ENCODE measurements at places on chromosomes 11 and 22.

GRCh38 chr11:76501526-76502202, 56.8 kb downstream of the EMSY start:
- no peak for DNase-seq

DNA sequence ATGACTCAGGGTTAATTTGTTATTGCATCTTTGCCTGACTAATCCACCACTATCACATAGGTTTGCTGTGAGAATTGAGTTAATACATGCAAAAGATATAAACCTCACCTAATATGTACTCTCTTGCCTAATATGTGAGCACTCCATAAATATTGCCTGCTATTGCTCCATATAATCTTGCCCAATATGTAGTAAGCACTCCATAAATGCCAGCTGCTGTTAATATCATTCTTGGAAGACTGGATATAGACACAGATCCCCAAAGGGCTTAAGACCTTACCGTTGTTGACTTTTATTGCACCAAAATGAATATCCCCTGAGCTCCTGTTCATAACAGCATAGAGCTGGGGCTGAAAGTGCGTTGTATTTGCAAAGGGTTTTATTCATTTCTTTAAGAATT, 27.0 kb upstream of the LRRC55 start:
- DNase-seq: no peak

GRCh38 chr11:8834379-8834778, 76.6 kb upstream of the AKIP1 start:
- no peak for DNase-seq

GRCh38 chr11:109275931-109276330, 146.1 kb upstream of the C11orf87 start:
- no peak for DNase-seq

GRCh38 chr11:64764040-64764611, 4.4 kb upstream of the PYGM start:
- DNase-seq: peak; percentile 59

- no peak for DNase-seq
These were observed 104.5 kb upstream of the GRAMD1B start for GRCh38 chr11:123325533-123325932.

GRCh38 chr11:36330411-36330810, 34.3 kb downstream of the PRR5L start:
- no peak for DNase-seq

- DNase-seq: no peak
These were observed 695.3 kb downstream of the KCNA4 start for GRCh38 chr11:29321293-29322132.

DNA sequence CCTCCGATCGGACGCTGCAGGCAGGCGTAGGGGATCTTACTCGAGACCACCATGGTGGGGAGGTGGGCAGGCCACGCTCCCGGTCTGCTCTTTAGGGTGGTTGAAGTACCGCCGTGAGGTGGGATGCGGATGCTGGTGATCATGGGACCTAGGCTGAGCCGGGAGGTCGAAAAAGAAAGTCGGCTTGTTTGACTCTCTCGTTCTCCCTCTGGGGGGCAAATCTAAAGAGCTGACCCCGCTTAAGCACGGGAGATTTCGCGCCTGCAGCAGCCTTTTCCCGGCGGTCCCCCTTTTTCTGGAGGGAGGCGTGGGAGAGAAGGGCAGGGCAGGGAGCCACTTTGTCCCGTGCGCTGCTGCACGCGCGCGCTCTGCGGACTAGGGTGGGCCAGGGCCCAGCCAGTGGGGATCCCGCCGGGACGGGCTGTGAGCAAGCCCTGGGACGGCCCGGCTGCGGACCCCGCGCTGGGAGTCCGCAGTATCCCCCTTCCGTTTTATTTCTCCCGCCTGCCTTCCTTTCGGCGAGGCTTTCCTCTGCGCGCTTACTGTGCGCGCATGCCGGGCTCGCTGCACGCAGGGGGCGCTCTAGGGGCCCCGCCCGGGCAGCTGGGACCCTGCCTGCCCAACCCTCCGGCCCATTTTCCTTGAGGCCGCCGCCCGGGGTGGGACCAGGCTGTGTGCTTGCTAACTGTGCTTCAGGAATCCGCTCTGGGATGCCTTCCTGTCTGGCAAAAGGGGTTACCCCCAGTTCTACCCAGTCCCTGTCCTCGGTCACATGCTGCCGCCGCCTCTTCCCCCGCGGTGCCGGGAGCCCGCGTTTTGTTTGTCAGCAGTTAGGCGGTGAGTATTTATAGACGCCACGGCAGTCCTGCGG, 81.0 kb downstream of the PRR5L start:
- DNase-seq: no peak

DNA sequence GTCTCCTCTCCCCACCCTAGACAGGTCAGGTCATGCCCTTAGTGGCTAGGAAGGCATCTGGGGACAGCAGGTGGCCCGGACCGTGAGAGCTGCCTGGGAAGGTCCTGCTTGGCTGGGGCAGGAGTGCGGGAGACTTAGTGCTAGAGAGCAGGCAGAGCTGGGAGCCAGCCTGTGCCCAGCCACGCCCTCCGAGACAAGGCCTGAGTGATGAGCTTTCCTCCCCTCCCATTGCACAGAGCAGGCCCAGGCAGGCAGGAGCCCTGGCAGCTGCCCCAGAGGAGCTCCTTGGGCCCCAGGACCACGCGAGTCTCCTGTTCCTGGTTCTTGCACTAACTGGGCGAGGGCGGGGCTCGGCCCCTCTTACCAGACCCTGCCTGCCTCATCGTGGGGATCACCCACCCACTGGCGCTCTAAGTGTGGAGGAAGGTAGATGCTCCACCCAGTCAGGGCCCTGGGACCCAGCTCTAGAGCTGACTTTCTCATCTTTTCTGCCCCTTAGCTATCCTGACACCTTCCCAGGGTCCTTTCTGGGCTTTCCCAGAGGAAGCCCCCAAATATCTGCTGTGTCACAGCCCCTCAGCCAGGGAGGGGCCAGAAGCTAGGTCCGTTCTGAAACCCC, 44.9 kb downstream of the MACROD1 start:
- no peak for DNase-seq

DNA sequence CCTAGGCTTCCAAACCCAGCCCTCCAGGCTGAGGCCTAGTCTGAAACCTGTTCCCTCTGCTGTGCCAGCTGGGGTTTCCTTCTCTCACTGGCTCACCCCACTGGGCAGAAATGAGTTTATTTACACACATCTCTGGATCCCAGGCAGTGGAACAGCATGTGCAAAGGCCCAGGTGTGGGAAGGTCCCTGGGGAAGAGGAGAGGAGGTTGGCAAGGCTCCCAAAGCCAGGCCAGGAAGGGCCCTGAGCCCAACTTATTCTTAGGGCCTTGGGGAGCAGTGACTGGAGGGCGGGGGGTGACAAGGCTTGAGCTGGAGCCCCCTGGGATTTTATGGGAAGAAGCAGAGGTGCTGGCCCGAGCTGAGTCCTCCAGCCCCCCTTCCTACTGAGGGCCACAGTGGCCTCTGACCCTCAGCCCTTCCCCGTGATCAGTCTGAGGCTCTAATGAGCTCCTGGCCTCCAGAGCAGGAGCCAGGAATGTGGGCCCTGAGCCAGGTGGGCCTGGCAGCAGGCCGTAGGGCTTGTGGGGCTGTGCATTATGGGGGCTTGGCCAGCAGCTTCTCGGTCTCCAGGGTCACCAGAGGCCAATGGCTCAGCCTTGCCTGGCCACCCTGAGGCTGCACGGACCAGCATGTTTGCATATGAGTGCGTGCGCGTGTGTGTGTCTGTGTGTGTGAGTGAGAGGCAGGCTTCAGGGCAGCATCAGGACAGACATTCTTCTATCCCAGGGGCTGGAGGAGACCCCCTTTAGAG, 2.9 kb downstream of the MYO7A start:
- no peak for DNase-seq
